Osteocyte (in vitro differentiated cells): ENCODE measurements at places on chromosomes 3 and 15.

DNA sequence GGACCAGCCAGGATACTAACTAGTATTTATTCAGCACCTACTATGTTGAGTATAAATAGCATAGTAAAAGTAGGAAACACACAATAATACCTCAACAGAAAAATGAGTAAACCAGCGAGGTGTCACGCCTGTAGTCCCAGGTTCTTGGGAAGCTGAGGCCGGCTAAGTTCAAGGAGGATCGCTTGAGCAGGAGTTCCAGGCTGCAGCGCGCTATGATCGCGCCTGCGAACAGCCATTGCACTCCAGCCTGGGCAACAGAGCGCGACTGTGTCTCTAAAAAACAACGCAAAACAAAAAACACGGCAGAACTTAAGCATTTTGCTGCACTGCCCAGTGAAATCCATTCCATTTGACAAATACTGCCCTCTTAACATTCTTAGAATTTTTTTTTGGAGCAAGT lies 1.3 kb upstream of the DENND6A start:
- DNase-seq: peak; percentile 27
- H3K4me1 ChIP-seq: peaks cover 29% of the 10 kb centered on the region
- peaks cover 2% of the 10 kb centered on the region for H3K27me3 ChIP-seq

- H3K36me3 ChIP-seq: no peaks in the 10 kb centered on the region
- DNase-seq: peak; percentile 25
- H3K4me1 ChIP-seq: peaks cover 53% of the 10 kb centered on the region
- H3K27me3 ChIP-seq: no peaks in the 10 kb centered on the region
Observed at GRCh38 chr15:68510558-68510957, 68.2 kb upstream of the CORO2B start.

DNA sequence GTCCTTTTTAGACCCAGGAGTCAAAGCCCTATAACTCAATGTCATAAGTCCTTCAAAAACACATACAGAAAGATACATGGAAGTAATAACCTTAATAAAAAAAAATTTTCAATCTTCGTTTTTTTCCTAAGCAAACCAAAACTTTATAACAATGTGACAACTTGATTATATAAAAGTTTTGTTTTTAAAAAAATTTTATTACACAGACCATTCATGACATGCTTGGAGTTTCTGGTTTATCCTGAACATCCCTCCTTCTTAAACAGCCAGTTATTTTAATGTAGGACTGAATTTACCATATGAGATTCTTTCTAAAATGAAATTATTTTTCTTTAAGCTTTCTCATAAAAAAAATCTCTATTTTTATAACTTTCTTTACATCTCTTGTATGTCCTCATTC lies 30.7 kb downstream of the IQCF6 start:
- no peaks in the 10 kb centered on the region for H3K4me1 ChIP-seq
- no peak for DNase-seq
- H3K27ac ChIP-seq: no peak overlapping the region

DNA sequence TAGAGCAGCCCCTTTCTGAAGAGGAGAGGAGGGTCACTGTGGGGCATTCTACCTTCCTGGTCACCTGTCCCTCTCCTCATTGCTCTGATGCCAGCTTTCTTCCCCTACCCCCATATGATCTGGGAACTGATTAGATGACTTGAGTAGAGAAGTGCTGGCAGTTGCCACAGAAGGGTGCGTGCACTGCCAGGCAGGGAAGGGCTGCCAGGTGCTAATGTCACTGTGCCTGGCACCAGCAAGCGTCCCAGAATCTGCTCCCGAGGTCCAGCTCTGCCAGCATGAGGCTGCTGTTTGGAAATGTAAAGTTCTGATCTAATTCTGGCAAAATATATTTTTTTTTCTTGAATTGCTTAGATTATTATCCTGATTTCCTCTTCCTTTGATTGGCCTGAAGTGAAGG lies 52.8 kb downstream of the PPM1L start:
- no peaks in the 10 kb centered on the region for H3K36me3 ChIP-seq
- peaks cover 20% of the 10 kb centered on the region for H3K27me3 ChIP-seq
- H3K27ac ChIP-seq: no peak overlapping the region
- peaks cover 40% of the 10 kb centered on the region for H3K4me1 ChIP-seq
- no peak for DNase-seq
- H3K4me3 ChIP-seq: no peak overlapping the region

DNA sequence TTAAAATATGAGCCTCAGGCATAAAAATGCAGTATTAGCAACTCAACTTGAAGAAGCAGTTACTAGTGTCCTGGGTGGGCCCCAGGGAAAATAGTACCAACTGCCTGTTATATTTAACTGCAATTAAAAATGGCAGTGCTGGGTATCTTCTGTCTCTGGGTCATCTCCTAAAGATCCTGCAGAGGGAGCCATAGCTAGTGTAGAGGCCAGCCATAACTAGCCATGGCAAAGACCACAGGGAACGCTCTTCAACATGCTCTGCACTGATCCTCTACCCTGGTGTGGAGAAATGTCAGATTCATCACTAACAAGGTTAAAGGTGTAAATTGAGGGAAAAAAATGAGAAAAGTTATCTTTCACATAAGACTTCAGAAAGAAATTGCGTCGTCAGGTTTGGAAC lies 181.3 kb downstream of the SNRPN start:
- no peaks in the 10 kb centered on the region for H3K4me1 ChIP-seq
- peaks cover 8% of the 10 kb centered on the region for H3K36me3 ChIP-seq
- H3K27ac ChIP-seq: no peak overlapping the region
- no peaks in the 10 kb centered on the region for H3K27me3 ChIP-seq

DNA sequence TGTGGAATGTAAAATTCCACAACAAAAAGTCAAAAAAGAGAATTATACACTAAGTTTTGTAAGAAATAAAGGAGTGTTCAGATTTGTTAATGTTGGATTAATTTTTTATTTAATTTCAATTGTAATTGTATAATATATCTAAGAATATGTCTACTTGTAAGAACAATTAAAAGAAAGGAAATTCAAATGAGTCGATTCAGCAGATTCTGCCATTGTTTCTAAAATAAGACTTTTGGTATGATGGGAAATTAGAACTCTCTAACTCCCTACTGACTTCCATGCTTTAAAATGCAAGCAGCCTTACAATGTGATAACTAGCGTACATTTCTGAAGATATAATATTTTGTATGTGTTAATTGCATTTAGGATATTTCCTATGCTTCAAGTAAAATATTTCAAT lies 395.9 kb upstream of the ZNF717 start:
- no peak overlapping the region for H3K4me3 ChIP-seq
- H3K4me1 ChIP-seq: no peaks in the 10 kb centered on the region
- H3K27me3 ChIP-seq: peaks cover 10% of the 10 kb centered on the region
- no peak for DNase-seq

DNA sequence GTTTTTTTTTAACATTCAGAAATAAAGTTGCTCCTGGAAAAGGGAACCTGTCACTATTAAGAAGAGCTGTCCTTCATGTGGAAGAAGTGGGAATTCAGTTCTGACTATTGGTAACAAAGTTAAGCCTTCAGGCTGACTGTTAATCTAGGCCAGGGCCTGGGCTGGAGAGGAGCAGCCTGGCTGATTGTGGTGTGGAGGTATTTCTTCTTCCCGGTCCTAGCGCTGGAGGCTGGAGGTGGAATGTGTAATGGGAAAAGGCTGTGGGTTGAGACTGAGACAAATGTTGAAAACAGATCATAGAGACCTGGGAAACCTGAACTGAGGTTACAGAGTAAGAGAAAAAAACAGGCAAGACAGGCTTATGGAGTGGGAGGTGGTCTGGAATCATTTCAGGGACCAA lies 23.8 kb upstream of the SH3BP5 start:
- peaks cover 6% of the 10 kb centered on the region for H3K27me3 ChIP-seq
- H3K27ac ChIP-seq: no peak overlapping the region
- H3K4me1 ChIP-seq: peaks cover 10% of the 10 kb centered on the region
- DNase-seq: no peak
- H3K4me3 ChIP-seq: no peak overlapping the region
- no peaks in the 10 kb centered on the region for H3K36me3 ChIP-seq

GRCh38 chr15:68719672-68720071 lies 101.0 kb downstream of the ANP32A start:
- no peak overlapping the region for H3K4me3 ChIP-seq
- no peak overlapping the region for H3K27ac ChIP-seq
- no peaks in the 10 kb centered on the region for H3K4me1 ChIP-seq
- DNase-seq: no peak

GRCh38 chr15:61748529-61748928 lies 311.7 kb downstream of the VPS13C start:
- no peak for DNase-seq
- no peak overlapping the region for H3K27ac ChIP-seq
- H3K4me1 ChIP-seq: no peaks in the 10 kb centered on the region
- H3K36me3 ChIP-seq: no peaks in the 10 kb centered on the region

DNA sequence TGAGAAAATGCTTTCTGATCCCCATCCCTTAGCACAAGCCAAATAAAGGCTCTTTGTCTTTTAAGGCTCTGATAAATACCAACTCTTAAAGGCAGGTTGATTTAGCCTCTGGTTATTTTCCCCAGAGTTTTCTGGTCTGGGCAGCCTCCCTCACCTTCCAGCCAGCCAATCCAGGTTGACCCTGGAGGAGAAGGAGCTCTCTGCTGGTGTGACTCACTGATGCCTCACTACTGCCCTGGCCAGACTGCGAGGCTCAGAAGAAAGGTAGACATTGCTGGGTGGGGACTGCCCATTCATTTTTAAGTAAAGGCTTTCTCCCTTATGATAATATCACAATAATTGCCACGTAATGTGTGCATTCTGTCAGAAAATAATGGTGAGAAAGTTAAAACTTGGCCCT lies 37.1 kb downstream of the SLCO3A1 start:
- no peak for DNase-seq
- no peak overlapping the region for H3K27ac ChIP-seq
- no peaks in the 10 kb centered on the region for H3K27me3 ChIP-seq
- H3K4me1 ChIP-seq: no peaks in the 10 kb centered on the region

DNA sequence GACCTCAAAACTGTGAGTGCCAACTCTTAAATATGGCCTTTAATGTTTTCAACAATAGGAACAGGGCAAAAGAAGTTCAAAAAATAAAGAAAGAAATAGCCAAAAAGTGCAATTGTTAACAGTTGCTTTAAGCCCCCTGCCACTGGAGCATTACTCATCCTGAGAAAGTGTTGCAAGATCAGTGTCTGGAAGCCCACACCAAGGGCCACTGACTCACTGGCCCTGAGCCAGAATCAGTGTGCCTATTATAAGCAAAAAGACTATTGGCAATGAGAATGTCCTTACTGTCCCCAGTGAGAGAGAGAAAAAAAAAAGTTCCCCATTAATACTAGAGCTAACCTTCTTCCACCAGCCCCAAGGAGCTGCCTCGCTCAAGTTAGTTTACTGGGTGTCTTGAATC lies 480.1 kb upstream of the ZNF385D start:
- H3K27me3 ChIP-seq: no peaks in the 10 kb centered on the region
- no peak overlapping the region for H3K4me3 ChIP-seq
- no peaks in the 10 kb centered on the region for H3K36me3 ChIP-seq
- H3K4me1 ChIP-seq: peaks cover 7% of the 10 kb centered on the region
- DNase-seq: no peak
- H3K27ac ChIP-seq: no peak overlapping the region

GRCh38 chr3:10935846-10936631 lies 56.5 kb upstream of the SLC6A1 start:
- no peak for DNase-seq
- no peaks in the 10 kb centered on the region for H3K36me3 ChIP-seq
- no peak overlapping the region for H3K27ac ChIP-seq
- H3K27me3 ChIP-seq: peaks cover 25% of the 10 kb centered on the region
- peaks cover 12% of the 10 kb centered on the region for H3K4me1 ChIP-seq

DNA sequence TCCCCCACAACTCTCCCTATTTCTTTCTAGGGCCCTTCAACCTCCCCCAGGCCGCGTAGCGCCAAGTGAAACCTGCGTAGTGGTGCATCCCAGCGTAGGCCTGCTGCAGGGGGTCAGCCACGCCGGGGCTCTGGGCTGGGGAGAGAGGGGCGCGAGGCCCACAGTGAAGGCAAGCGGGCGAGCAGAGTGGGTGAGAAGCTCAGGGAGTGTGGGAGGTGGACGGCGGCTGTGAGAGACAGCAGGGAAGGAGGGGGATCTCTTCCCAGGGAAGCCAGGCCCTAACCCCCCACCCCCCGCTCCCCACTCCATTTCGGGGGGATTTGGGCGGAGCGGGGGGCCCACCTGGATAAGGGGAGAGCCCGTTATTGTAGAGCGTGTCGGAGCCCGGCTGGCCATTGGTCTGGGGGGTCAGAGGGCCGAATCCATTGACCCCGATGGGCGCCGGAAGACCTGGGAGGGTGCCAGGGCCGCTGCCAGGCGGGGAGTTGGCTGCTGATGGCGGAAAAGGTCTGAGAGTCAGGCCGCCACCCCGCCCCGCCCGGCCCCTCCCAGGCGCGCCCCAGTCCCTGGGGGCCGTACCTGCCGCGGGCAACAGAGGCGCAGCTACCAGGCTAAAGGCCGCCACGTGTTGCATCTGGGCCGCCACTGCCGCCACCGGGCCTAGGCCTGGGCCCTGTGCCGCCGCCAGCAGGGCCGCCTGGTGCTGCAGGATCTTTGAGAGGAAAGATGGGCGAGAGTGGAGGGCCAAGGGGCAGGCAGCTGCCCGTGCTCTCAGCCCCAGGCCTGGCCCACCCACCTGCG lies 16.6 kb upstream of the PARP6 start:
- H3K27ac ChIP-seq: no peak overlapping the region
- H3K27me3 ChIP-seq: peaks cover 21% of the 10 kb centered on the region
- H3K36me3 ChIP-seq: no peaks in the 10 kb centered on the region
- DNase-seq: no peak

- H3K27ac ChIP-seq: no peak overlapping the region
- no peak for DNase-seq
- peaks cover 55% of the 10 kb centered on the region for H3K4me1 ChIP-seq
- no peaks in the 10 kb centered on the region for H3K36me3 ChIP-seq
Observed at GRCh38 chr3:30289324-30289723, 317.1 kb upstream of the TGFBR2 start.

GRCh38 chr15:42482701-42483100 lies 8.2 kb downstream of the ZNF106 start:
- H3K27ac ChIP-seq: no peak overlapping the region
- peaks cover 13% of the 10 kb centered on the region for H3K36me3 ChIP-seq
- no peak for DNase-seq
- H3K27me3 ChIP-seq: no peaks in the 10 kb centered on the region
- peaks cover 9% of the 10 kb centered on the region for H3K4me1 ChIP-seq

DNA sequence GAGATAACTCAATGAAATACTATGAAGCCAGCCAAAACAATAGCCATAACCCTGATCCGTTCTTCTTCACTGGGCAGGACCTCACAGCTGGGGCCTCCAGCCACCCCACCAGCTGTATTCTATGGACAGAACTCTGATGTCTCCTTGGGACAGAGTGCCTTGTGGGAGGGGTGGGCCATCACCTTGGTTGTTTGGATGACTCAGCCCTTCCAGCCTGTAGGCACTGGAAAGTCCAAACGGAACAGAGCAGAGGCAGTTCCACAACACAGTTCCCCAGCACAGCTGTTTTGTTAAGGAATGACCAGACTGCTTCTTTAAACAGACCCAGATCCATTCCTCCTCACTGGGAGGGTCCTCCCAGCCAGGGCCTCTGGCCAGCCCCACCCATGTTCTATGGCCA lies 31.9 kb upstream of the ZBED2 start:
- H3K36me3 ChIP-seq: peaks cover 11% of the 10 kb centered on the region
- peaks cover 2% of the 10 kb centered on the region for H3K27me3 ChIP-seq
- no peak overlapping the region for H3K4me3 ChIP-seq
- H3K4me1 ChIP-seq: peaks cover 19% of the 10 kb centered on the region
